ENCODE measurements at places on chromosomes 4 and X.

- DNase-seq: no peak
Measured at GRCh38 chr4:183919141-183919540, 14.0 kb downstream of the STOX2 start.

GRCh38 chr4:13117185-13117584 is 367.0 kb downstream of the RAB28 start:
- DNase-seq: no peak

GRCh38 chr4:89492581-89493071 is 185.0 kb upstream of the GPRIN3 start:
- no peak for DNase-seq

- DNase-seq: no peak
Measured at GRCh38 chr4:174362340-174362739, 78.6 kb downstream of the CEP44 start.

DNA sequence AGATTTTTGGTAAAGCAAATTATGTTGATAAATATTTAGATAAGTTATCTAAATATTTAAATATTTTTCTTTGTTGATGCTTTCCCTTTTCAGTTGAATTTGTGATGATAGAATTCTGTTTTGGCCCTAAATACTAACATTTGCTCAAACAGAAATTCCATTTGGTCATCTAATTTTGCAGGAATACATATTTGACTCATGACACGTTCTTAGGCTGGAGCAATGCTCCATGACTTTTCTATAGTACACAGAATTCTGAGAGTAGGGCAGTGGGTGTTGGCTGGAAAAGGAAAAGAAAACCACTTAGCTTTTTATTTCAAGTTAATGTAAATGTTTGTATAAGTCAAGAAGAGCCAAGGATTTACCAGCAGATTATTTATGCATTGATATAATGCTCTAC is 58.6 kb upstream of the GK2 start:
- no peak for DNase-seq

- DNase-seq: no peak
Measured at GRCh38 chrX:12159799-12160198, 21.5 kb downstream of the FRMPD4 start.

- DNase-seq: no peak
Measured at GRCh38 chr4:91373546-91373945, 930.2 kb upstream of the GRID2 start.

DNA sequence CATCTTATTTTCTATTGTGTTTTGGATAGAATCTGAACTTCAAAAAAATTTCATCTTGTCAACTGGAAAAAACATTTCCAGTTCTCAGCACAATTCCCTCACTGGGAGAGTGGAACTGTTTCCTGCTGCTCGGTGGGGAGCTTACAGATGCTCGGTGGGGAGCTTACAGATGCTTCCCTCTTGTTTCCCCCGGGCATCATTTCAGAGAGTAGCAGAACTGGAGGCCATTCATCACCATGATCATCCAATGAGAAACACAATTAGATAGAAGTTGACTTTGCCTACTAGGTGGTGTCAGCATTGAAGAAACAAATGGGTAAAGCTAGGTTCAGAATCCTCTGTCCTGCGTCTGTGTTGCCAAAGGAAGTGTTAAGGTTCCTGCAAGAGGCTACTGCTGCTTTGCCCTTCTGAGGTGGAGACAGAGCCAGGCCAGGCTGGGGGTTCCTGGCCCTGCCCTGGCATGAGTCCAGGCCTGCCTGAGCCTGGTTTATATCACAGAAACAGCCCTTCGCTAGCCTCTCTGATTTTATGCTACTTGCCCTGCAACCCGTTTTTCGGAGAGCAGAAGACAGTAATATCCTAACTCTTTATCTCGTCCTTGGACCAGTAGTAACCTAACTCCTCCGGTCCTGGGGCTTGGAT is 70.6 kb downstream of the TAPT1 start:
- no peak for DNase-seq

GRCh38 chr4:141028024-141028529 is 105.2 kb downstream of the RNF150 start:
- DNase-seq: no peak

GRCh38 chrX:45447331-45447730 is 246.7 kb upstream of the DIPK2B start:
- DNase-seq: no peak

DNA sequence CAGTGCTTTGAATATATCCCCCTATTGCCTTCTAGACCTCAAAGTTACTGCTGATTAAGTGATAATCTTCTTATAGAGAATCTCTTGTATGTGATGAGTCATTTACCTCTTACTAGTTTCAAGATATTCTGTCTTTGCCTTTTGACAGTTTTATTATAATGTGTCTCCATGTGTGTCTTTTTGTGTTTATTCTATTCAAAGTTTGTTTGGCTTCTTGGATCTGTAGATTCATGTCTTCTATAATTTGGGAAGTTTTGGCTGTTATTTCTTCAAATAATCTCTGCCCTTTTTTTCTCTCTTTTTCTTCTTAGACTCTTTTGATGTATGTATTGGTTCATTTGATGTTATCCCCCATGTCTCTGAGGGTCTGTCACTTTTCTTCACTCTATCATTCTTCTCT is 915.7 kb upstream of the GRIA3 start:
- DNase-seq: no peak

GRCh38 chr4:110248831-110249253 is 50.4 kb upstream of the ELOVL6 start:
- no peak for DNase-seq

GRCh38 chrX:54237014-54237413 is 54.0 kb upstream of the FAM120C start:
- DNase-seq: no peak

- DNase-seq: no peak
Measured at GRCh38 chr4:56880572-56880971, 27.1 kb upstream of the REST start.

GRCh38 chr4:137226900-137227299 is 305.4 kb downstream of the PCDH18 start:
- no peak for DNase-seq

DNA sequence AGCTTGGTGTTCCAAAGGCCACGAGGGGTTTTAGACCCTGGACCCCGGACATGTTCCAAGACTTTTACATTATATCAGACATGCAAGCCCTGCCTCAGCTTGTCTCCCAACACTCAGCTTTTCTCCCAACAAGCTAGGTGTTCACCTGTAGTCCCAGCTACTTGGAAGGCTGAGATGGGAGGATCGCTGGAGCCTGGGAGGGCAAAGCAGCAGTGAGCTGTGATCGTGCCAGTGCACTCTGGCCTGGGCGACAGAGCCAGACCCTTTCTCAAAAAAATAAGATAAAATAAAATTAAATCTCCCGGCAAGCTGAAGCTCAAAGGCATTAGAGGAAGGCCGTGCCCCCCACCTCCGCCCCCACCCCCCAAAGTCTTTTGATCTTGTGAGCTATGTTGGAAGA is 13.7 kb downstream of the CTAG1A start:
- DNase-seq: no peak

DNA sequence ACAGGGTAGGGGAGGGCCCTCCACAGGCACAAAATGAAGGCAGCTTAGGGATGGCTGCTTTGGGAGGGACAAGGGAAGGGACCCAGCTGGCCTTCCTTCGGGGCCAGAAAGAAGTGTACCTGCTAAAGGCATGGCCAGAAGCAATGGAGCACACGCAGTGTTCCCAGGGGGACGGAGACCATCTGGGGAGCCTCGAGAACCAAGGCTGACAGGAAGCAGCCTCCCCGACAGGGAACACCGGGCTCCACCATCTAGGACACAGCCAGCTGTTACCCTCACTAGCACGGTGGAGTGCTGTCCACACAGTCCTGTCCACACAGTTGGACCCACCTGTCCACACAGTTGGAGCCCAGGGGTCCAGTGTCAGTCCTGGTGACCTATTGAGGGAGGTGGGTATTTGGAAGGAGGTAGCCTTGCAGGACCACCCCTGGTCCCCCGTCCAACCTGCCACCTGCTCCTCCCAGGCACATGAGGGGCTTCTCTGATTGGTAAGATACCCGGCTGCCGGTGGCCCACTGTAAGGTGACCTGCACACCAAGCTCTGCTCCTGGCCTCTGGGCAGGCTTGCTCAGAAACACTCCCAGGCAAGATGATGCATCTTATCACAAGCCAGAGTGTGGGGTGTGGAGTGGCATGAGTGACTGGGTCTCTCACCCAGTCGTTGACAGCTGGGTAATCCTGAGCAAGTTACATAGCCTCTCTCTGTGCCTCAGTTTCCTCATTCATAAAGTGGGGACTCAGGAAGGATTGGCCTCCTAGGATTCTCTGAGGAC is 20.5 kb upstream of the AFAP1 start:
- DNase-seq: no peak

DNA sequence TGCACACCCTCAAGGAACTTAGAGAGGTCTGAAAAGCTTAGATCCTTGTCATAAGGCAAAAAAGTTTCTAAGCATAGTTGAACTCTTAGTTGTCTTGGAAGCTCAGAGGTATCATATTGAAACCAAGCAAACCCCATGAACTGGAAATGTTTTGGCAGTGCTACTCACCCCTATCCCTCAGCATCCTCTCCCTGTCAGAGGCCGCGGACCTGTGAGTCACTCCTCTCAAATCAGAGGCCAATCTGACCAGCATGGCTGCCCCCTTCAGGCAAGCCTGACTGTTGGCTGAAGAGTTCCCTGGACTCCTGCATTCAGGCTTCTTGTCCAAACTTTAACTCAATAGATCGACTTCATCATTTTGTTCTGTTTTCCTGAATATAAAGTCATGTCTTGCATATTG is 69.4 kb downstream of the KCNIP4 start:
- no peak for DNase-seq

- DNase-seq: no peak
Measured at GRCh38 chr4:159926871-159927270, 824.0 kb downstream of the RAPGEF2 start.

DNA sequence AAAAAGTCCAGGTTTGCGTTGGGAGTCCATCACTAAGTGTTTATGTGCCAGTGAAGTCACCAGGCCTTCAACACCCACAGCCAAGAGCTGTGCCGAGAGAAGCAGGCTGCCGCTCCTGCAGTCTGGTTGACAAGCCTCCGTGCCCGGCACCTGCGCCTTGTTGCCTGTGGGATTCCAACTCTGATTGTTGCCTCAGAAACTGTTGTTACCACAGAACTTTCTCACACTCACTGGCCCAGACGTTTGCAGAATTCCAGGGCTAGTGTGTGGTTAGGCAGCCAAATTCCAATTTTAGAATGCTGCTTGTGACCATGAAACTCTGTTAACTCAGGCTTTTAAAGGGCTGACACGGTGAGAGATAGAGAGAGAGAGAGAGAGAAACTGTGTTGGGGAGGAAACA is 119.5 kb upstream of the LIMCH1 start:
- DNase-seq: no peak

- DNase-seq: no peak
Measured at GRCh38 chr4:11605597-11605996, 176.9 kb upstream of the HS3ST1 start.

- no peak for DNase-seq
Measured at GRCh38 chrX:73832319-73832718, 269.3 kb downstream of the CHIC1 start.

DNA sequence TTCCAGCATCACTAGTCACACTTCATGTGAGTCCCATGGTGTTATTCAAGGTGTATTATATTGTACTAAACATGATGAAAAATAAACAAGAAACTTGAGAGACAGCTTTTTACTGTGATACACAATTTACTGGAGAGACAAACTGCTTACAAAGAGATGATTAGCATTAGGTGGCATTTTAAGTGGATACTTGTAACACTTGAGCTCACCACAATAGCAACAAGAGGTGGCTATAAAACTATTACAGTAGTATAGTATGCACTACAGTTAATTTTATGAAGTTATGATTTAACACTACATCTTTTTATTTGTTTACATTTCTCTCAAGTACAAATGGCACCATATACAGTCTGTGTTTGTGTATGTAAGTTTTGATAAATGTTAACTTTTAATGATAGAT is 246.6 kb downstream of the PARM1 start:
- DNase-seq: no peak

DNA sequence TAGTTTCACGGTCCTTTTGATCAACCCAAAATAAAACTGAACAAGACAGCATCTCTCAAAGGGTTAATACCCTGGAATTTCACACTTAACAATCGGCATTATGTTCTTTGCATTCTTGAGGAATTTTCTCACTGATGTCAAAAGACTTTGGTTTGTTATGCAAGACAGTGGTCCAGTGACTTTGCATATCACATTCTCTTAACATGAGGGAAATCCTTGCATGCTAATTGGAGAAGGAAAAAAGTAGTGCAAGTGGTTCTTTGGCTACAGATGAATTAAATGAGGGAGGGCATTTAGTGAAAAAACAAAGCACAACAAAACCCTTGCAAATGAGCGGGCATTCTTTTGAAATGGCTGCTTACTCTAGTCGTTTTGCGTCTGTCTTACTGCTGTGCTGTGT is 105.1 kb upstream of the LIMCH1 start:
- no peak for DNase-seq

- DNase-seq: no peak
Measured at GRCh38 chr4:2154215-2154740, 87.6 kb downstream of the HAUS3 start.

DNA sequence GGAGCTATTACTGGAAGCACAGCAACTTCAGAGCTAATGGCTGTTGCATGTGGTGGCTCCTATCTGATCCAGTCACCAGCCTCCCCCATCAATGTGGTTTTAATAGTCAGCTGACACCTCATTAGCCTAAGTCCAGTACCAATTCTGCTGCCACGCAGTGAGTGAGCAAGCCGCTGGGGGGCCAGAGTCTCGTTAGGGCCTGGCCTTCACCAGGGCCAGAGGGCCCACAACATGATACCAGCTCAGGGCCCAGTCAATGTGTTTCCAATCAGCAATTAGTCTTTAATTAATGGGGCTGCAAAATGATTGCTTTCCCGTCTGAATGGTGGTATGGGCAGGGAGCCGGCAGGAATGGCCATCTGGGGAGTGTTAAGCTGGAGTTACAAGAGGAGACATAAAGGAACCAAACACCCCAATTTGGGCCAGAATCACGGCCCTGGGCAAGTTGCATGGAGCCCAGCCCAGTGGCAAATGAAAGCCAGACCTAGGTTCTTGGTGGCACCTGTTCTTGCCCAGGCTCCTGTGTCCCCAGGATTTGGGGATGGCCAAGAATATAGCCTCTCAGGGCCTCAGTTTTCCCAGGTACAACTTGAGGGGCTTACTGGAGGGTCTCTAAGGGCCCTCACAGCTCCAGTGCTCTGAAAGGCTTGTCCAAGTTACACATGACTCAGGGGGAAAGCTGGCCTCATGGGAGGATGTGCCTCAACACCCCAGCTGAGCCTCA is 119.2 kb downstream of the EFNB1 start:
- DNase-seq: no peak

- no peak for DNase-seq
Measured at GRCh38 chrX:17549107-17549651, 174.2 kb downstream of the NHS start.

DNA sequence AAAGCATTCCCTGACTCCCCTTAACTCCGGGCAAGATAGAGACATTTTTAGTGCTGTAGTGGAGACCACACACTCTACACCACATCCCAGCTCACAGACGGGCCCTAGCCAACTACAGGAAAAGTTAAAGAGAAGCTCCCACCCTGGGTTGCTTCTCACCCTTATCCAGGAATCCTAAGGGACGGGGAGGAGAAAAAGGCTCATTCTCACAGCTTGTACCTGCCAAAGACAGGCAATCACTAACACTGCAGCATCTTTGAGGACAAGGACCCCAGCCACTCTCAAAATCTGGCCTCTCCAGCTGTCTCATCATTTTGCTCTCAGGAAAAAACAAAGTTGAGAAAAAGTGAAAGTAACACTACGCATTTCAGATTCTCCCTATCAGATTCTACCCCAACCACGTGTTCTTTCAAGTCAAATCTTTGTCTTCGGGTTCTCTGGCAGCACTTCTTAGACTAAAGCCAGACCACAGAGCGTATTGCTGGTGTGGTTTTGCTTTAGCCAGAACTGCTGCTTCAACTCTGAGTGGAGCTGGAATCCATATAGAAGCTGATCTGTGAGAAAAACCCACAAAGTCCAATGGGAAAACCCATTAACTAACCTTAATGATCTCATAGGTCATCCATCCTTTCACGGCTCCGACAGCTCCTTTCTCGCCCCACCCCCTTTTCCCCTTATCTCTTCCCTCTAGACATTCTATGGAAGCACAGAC is 605.9 kb upstream of the DIPK2B start:
- no peak for DNase-seq

All from thoracic aorta (tissue), 2 donors.